ENCODE measurements at places on chromosomes 6 and 20.

- no peak for DNase-seq
These were observed 18.4 kb downstream of the CTNNBL1 start for GRCh38 chr20:37711994-37712964.

GRCh38 chr6:144757299-144757698 lies 472.2 kb downstream of the UTRN start:
- DNase-seq: no peak

DNA sequence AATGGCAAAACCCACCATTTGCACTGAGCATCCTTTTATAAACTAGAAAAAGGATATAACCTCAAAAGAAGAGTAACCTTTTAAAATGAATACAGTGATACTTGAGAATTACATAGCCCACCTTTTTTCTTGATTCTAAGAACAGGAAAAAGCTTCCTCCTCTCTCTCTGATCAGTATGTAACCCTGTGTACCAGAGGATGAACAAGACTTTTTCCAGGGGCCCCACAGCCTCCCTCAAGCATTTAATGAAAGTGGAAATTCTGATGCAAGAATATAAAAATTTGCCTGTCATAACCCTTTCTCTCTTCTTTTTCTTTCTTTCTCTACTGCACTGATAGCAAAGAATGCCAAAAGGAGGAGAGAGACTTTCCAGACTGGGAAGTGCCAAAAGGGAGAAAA lies 64.2 kb upstream of the BTN3A2 start:
- no peak for DNase-seq

GRCh38 chr20:11216451-11217314 lies 542.9 kb upstream of the JAG1 start:
- no peak for DNase-seq

DNA sequence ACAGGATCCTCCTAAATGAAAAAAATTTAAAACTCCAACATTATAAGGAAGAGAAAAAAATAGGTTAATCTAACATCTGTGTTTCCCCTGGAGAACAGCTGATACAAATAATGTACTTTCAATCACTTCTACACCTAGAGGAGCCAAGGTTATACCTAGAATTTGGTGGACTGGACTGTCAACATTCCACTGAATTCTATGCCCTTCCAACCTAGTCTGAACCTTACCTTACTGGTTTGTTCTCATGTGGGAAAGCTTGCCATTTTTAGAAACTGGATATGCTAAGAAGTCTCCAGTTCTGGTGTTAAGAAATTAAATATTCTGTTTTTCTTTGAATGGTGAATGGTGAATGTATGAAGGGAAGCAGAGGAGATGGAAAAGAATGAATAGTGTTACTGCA lies 162.4 kb downstream of the DST start:
- DNase-seq: no peak

GRCh38 chr20:51379601-51380341 lies 162.7 kb downstream of the NFATC2 start:
- DNase-seq: peak; percentile 7

GRCh38 chr20:48076747-48077146 lies 291.5 kb upstream of the SULF2 start:
- DNase-seq: no peak

DNA sequence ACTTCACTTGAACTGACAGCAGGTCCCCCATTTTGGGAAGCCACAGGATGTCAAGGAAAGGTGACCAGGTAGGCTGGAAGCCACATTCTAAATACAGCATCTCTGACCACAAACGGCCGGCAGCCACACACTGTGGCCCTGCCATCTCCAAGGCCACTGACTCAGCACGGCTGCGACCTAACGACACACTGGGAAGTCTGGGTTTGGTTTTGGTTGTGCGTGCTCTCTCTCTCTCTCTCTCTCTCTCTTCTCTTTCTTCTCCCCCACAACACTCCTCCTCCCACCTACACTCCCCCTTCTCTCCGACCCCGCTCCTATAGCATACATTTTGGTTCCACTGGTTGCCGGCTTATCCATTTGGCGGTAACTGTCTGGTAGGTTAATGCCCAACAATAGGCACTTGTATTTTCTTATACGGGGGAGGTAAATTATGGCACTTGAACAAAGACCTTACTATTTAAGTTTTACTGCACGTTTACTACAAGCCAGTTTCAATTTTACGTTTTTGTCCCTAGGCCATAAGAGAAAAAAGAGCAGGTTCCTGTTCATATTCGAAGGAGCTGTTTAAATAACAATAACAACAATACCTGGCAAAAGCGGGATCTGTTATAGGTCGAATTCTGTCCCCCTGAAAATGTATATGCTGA lies 103.6 kb downstream of the GMDS start:
- no peak for DNase-seq

GRCh38 chr6:79717989-79718388 lies 86.9 kb downstream of the SH3BGRL2 start:
- no peak for DNase-seq

GRCh38 chr6:134398453-134398852 lies 80.5 kb upstream of the SGK1 start:
- DNase-seq: peak; percentile 96

DNA sequence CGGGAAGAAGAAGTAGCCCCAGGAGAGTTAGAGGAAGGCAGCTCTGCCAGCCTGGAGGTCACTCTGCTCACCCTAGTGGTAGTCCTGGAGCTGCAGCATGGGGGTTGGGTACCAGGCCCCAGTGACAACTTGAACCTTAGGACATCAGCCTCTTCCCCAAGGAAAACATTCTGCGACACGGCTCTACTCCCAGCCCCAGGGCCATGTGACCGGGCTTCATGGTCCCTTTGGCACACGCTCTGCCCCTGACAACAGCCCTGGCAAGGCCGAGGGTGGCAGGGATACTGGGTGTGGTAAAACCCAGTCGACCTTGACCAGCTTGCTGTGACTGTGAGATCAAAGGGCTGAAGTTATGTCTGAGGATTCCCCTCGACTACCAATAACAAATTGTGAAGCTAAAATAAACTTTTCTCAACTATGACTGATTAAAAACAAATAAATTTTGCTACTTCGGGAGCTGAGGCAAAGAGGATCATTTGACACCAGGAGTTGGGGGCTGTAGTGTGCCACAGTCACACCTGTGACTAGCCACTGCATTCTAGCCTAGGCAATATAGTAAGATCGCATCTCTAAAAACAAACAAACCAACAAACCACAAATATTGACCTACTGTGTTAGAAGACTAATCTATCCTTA lies 24.4 kb upstream of the ARID1B start:
- no peak for DNase-seq

DNA sequence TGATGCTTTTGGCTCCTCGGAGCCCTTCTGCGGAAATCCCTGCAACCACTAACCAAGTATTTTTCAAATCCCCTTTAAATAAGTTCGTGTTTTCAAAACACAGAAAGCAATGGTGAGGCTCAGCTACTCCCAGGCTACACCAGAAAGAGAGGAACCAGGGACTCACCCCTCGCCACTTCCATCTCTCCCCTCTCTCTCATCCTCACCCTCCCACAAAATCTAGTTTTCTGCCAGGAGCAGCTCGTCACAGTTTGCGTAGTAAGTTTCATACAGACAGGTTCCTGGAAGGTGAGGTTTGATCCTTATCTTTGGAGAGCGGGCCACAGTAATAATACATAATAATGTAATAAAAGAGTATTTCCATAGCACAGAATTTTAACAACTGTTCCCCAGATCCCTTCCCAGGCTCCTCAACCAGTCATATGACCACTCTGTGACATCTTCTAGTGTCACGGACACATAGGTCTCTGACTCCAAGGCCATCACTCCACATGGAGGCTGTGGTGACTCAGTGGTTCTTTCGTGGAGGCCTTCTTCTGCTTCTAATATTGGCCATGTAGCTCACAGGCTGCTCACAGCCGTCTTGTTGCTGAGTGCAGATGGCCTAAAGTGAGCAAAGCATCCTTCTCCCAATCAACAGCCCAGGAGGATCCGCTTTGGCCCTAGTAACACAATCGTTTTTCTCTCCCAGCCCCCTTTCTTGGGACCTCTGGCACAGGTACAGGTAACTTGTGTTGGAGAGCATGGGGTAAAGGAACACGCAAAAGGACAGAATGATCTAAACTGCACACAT lies 295.7 kb downstream of the CDC5L start:
- no peak for DNase-seq

GRCh38 chr6:73560853-73561407 lies 40.1 kb upstream of the EEF1A1 start:
- peak; percentile 82 for DNase-seq

DNA sequence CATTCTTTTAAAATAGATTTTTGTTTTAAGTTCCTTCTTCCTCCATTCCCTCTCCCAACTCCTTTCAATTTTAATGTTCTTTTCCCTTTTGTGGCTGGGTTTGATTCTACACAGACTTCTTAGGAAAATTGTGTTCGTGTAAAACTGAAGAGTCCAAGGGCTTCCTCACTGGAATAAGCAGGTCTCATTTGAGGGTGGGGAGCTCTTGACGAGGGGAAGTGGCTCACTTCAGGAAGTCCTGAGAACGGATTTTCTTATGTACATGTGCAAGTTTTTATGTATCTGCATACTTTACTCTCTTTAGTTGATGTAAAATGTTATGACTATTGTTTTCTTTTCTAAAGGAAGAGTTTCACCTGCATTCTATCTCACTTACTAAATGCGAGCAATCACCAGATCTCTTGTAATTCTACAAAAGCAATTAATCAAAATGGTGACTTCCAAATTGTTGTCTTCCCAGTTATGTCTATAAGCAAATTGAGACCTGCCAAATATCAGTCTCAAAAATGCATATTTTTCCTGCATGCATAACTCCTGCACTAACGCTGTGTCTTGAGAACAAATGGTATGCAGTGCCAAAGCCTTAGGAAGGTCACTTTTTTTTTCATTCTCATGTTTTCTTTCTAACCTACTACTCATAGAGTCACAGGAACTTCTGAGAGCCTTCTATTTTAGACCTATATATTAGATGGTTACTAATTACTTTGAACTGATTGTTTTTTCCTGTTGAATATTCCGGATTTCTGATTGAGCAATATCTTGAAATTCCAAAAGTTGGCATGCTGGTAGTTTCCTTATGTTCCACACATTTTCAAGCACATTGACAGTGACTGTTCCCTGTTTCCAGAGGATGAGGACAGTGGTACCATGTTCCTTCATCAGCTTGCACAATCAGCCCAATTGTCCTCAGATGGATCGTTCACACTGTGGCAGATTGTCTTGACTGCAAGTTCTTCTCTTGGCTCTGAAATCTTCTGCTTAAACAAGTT lies 251.9 kb upstream of the PRDM1 start:
- no peak for DNase-seq

- DNase-seq: peak; percentile 93
These were observed 71.9 kb downstream of the TBC1D7 start for GRCh38 chr6:13256266-13257001.

- peak; percentile 11 for DNase-seq
These were observed 36.7 kb upstream of the BMP2 start for GRCh38 chr20:6730672-6731328.

- no peak for DNase-seq
These were observed 797 bp downstream of the PBX2 start for GRCh38 chr6:32189069-32189741.

GRCh38 chr20:20702330-20703245 lies 9.9 kb downstream of the RALGAPA2 start:
- no peak for DNase-seq

GRCh38 chr6:3831761-3832530 lies 17.2 kb upstream of the FAM50B start:
- DNase-seq: no peak

GRCh38 chr6:11432091-11432490 lies 105.5 kb upstream of the TMEM170B start:
- DNase-seq: no peak

Data from suppressor macrophage treated with lipopolysaccharide for 1 hour (primary cell).